ENCODE measurements at places on chromosomes 4 and X. TPM values are rescaled to one million over a fixed set of nuclear protein-coding genes. Genes with fewer than 3 reads are reported as not detected.

GRCh38 chrX:103630171-103630511 is 1.4 kb downstream of the TCEAL1 start:
- no peaks in the 10 kb centered on the region for H3K27me3 ChIP-seq
- peak overlapping the region; percentile 97 for H3K27ac ChIP-seq
- DNase-seq, result no peak
- H3K4me3 ChIP-seq, result peak overlapping the region; percentile 96
- H3K36me3 ChIP-seq, result no peaks in the 10 kb centered on the region
- H3K4me1 ChIP-seq, result peaks cover 9% of the 10 kb centered on the region

The CCDC149 gene
- total RNA-seq, result 3.6 TPM

- no peaks in the 10 kb centered on the region for H3K4me1 ChIP-seq
- no peak for DNase-seq
- no peak overlapping the region for H3K27ac ChIP-seq
- H3K4me3 ChIP-seq, result no peak overlapping the region
- H3K27me3 ChIP-seq, result no peaks in the 10 kb centered on the region
These were observed 387.0 kb upstream of the ACTRT1 start for GRCh38 chrX:128439159-128439558.

- no peaks in the 10 kb centered on the region for H3K36me3 ChIP-seq
- peak; percentile 2 for DNase-seq
- no peaks in the 10 kb centered on the region for H3K27me3 ChIP-seq
- H3K27ac ChIP-seq, result no peak overlapping the region
- H3K4me1 ChIP-seq, result no peaks in the 10 kb centered on the region
- H3K4me3 ChIP-seq, result no peak overlapping the region
These were observed 350.9 kb downstream of the MID1IP1 start for GRCh38 chrX:39152106-39152649.

DNA sequence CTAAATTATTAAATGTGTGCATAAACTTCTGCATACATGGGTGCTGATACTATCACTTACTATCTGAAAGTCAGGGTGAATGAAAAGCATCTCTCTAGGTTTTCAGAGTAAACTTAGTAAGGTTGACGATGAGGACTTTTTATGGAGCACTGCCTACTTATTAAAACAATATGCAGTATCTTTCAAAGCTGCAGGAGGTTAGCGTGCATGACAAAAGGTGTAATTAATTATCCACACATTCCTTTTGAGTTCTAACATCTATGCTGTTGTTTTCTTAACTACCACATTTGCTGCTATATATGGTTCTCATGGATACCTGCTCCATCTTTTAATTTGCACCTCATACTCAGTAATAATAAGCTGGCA is 256.2 kb downstream of the FSTL5 start:
- no peaks in the 10 kb centered on the region for H3K4me1 ChIP-seq
- H3K27ac ChIP-seq, result no peak overlapping the region
- no peaks in the 10 kb centered on the region for H3K36me3 ChIP-seq
- no peak for DNase-seq
- H3K4me3 ChIP-seq, result no peak overlapping the region

- no peaks in the 10 kb centered on the region for H3K36me3 ChIP-seq
- no peak for DNase-seq
- H3K4me3 ChIP-seq, result no peak overlapping the region
- H3K27me3 ChIP-seq, result no peaks in the 10 kb centered on the region
- H3K27ac ChIP-seq, result no peak overlapping the region
These were observed 16.9 kb upstream of the CEP135 start for GRCh38 chr4:55931833-55932232.

Measured in Panc1 (cell line).